ENCODE measurements at places on chromosomes 13 and 19.

- DNase-seq: no peak
Observed at GRCh38 chr13:85521657-85522056, 277.6 kb downstream of the SLITRK6 start.

DNA sequence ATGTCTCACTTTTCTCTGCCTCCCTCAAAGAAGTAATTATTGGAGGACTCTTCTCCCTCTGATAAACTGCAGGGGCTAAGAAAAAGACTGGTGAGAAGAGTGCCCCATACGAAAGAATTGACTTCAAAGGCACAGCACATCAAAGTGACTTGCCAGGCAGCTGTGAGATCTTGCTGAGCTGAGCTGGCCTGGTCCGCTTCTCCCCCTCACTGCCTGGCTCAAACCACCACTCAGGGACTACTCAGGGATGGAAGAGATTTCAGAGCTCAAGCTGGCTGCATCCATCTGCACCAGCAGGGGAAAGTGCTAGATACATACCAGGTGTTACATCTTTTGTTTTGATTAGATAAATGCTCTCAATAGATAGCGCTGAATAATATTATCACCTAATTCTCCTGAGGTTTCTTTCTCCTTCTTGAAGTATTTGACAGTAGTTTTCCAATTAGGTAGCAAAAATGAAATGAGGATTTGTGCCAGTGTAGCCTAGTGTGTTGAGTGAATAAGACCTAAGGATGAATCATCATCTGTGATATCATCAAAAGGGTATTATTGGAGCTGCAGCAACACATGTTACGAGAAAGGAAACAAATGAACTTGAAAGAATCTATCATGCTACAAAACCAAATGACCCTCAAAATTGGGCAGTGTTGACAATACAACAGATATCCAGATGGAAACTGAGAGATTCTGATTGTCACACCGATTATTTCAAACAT is 379.8 kb downstream of the TBC1D4 start:
- no peak for DNase-seq

GRCh38 chr19:18100710-18101109 is 3.1 kb downstream of the MAST3 start:
- no peak for DNase-seq

- no peak for DNase-seq
Observed at GRCh38 chr19:6465006-6465405, 935 bp downstream of the CRB3 start.

DNA sequence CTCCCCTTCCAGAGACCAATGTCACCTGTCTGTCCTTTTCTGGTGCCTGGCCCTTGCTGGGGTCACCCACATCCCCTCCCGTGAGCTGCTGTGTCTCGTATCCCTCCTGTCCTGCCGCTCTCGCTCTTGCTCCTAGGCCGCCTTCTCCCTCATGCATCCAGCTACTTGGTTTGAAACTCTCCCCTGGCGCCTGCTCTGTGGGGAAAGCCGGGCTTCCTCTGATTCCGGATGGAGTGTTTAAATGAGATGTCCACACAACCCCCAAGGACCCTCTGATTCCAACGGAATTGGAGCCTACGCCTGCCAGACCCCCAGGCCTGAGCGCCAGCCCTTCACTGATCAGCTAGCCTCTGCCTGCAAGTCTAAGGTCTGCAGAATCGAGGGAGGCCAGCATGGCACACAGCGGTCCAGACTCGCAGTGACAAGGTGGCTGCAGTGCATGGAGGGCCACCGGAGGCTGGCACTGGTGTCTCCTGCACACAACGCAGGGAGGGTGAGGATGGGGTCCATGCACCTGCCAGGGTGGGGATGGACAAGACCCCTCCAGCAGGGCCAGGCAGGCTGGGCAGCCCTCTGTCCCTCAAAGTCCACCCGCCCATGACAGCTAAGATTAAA is 47.2 kb downstream of the RFX2 start:
- DNase-seq: no peak

GRCh38 chr19:3324405-3324856 is 42.0 kb upstream of the NFIC start:
- DNase-seq: peak; percentile 75

GRCh38 chr13:45015300-45015699 is 26.0 kb downstream of the GPALPP1 start:
- no peak for DNase-seq

GRCh38 chr13:112779856-112780604 is 90.2 kb downstream of the ATP11A start:
- DNase-seq: no peak

GRCh38 chr13:26664876-26665275 is 95.7 kb downstream of the GPR12 start:
- DNase-seq: no peak

DNA sequence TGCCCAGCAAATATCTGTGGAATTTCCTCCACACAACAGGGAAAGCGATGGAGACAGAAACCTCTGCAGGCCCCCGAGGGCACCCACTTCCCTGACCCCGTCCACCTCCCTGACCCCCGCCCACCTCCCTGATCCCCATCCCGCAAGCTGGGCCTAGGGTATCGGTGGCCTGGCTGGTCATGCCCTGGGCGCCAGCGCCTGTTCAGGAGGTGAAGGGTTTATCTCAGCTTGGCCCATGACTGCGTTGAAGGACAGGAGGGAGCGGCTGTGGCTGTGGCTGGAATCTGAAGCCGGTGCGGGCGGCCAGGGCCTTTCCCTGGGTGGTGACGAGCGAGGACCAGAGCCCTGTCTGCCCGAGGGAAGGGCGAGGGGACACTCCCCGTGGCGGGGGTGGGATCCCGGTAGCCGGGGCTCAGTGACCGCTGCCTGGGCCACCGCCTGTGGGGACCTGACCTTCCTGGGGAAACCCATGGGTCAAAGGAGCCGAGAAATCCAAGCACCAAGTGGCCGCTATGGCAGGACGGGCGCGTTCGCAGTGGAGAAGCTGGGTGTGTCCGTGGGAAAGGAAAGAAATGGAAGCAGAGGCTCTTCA is 20.7 kb downstream of the GAS6 start:
- peak; percentile 12 for DNase-seq

- DNase-seq: no peak
Observed at GRCh38 chr19:335072-335471, 9.5 kb downstream of the MIER2 start.

GRCh38 chr19:3778899-3779723 is 7.1 kb downstream of the MATK start:
- DNase-seq: no peak

- no peak for DNase-seq
Observed at GRCh38 chr13:45787346-45787745, 64.2 kb downstream of the SIAH3 start.

DNA sequence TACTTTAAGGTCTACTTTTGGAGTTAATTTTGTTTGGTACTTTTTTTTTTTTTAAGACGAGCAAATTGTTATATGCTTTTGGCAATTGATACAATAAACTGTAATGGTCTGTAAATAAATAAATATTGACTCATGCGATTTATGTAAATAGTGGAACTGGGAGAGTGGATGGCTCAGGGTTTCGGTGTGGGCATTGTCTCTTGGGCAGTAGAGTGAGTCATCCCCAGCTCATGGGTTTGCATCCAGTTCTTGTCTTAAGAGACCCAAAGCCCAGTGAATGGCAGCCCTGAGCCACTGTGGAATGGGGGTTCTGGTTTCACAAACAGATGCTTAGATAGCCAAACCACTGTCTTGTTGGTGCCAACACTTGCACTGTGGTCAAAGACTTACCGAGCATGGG is 33.0 kb downstream of the FGF9 start:
- DNase-seq: no peak

- DNase-seq: no peak
Observed at GRCh38 chr13:51783428-51784094, 20.4 kb downstream of the DHRS12 start.

- no peak for DNase-seq
Observed at GRCh38 chr19:35389192-35389861, 18.5 kb downstream of the GPR42 start.

GRCh38 chr19:13053761-13054625 is 48.7 kb downstream of the LYL1 start:
- DNase-seq: no peak

Data from WERI-Rb-1 (cell line).